Stimulated activated CD8-positive, alpha-beta memory T cell treated with anti-CD3 and anti-CD28 coated beads, Interleukin-4, amount 100 ng/mL, for 4 hours (primary cell): ENCODE measurements at places on chromosomes 3 and 15.

GRCh38 chr3:41209646-41210045 lies 10.3 kb downstream of the CTNNB1 start:
- DNase-seq, result no peak

GRCh38 chr3:68945225-68945624 lies 12.9 kb upstream of the TAFA4 start:
- DNase-seq, result no peak

DNA sequence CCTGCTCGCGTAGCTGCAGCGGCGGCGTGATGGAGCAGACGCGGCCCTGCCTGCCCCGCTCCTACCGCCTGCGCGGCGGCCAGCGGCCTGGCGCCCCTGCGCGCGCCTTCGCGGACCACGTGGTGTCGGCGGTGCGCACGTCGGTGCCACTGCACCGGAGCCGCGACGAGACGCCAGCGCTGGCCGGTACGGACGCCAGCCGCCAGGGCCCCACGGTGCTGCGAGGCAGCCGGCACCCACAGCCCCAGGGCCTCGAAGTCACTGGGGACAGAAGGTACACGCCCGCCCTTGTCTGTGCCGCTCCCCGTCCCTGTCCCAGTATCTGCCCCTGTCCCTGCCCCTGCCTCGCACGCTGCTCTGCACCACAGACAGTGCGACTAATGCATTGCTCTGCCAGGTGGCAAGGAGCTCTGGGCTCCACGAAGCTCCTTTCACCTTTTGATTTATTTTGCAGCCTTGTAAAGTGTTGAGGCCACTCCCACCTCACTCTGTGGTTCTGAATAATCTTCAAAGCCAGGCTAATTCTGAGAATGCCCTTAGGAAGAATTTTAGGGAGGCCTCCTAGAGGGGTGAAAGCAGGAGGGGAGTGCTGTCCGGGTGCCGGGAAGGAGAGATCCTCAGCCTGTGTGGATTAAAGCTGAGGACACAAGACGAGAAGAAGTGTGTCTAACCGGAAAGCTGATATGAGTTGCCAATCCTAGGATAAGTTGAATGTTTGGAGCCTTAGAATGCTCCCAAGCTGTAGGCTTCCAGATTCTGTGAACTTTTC lies 100.0 kb downstream of the THSD4 start:
- no peak for DNase-seq

DNA sequence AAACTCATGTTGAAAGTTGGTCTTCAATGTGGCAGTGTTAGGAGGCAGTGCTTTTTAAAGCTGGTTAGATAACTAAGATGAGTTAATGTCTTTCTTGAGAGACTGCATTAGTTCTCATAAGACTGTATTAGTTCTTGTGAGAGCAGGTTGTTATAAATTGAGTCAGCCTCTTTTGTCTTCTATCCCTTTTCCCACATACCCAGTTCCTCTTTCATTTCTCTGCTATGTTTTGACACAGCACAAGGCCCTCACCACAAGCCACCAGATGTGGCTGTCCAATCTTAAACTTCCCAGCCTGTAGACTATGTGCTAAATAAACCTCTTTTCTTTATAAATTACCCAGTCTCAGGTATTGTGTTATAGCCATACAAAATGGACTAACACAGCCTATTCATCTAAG lies 94.6 kb upstream of the SNTN start:
- no peak for DNase-seq

GRCh38 chr15:42582569-42583375 lies 7.4 kb downstream of the STARD9 start:
- no peak for DNase-seq

DNA sequence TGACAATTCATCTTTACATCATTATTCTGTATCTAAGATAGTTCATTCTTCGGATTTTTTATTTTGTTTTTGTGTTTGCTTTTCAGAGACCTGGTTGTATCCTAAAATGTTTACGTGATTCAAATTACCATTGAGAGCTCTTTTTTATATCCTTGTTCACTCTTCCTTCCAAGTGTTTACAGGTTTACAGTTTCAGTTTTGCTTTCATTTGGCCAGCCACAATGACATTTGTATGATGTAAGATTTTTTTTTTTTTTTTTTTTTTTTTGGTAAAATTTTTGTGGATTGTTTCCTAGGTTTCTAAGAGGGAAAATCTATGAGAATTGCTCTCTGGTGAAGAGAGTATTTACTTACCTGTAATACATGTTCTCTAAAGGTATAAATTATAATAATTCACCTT lies 55.0 kb downstream of the SETD5 start:
- no peak for DNase-seq

DNA sequence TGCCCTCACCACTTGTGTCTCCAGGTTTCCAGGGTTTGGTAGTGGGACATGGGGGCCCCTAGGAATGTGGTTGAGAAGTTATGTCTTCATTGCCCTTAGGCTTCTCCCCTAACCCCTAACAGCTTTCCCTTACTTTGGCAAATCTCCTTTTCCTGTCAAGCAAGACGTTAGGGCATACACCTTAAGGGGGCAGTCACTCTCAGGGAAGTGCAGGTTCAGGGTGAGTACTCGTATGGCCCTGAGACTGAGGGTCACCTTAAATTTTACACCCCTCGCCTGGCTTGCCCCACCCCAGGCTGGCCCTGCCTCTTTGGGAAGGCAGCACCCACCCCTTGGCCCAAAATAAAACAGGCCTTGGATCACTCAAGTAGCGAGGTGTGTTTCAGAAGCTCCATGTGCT lies 33.5 kb downstream of the POLR2M start:
- DNase-seq, result no peak

DNA sequence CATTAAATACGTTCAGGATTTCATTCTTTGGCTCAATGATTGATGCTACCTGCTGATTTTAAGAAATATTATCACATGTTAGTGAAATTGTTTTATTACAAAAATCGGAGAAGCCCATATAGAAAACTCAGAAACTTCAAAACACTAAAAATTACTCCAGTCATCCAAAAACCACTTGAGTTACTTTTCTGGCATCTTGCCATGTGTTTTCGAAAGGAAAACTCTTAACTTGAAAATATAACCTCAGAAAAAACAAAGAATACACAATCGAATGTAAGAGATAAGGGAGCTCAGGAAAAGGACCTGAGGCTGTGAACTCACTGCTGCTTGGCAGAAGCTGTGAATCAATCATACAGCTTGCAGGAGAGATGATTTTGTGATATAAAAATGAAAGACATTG lies 151.3 kb upstream of the SLITRK3 start:
- no peak for DNase-seq
